ENCODE measurements at places on chromosomes 5 and 9.

DNA sequence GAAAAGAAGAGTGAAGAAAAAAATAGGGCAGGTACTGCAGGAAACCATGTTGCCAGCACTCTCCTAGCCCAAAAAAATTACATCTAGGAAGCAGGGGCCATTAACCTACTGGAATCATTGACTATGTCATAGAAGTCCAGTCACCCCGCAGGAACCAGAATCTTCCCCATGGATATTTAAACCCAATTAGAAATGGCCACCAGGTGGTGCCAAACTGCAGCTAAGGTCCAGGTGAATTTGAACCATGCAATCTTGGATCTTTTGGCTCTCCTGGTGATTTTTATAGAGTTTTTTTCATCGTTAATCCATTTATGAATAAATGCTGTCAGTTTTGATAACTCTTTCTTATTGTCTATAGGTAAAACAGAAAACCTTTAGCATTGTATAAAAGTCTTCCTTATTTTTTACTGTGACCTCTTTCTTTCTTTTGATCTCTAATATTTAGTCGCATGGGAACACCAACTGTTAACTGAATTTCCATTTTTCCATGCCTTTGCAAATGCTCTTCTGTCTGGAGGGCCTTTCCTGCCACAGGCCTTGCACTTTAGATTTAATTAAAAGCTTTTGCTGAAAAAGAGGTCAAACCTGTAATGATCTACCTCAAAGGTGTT lies 147.5 kb upstream of the FGF10 start:
- peak; percentile 14 for DNase-seq

- DNase-seq, result no peak
Observed at GRCh38 chr5:117954331-117954730, 1034.0 kb downstream of the DTWD2 start.

- no peak for DNase-seq
Observed at GRCh38 chr5:142411103-142411502, 86.3 kb upstream of the SPRY4 start.

DNA sequence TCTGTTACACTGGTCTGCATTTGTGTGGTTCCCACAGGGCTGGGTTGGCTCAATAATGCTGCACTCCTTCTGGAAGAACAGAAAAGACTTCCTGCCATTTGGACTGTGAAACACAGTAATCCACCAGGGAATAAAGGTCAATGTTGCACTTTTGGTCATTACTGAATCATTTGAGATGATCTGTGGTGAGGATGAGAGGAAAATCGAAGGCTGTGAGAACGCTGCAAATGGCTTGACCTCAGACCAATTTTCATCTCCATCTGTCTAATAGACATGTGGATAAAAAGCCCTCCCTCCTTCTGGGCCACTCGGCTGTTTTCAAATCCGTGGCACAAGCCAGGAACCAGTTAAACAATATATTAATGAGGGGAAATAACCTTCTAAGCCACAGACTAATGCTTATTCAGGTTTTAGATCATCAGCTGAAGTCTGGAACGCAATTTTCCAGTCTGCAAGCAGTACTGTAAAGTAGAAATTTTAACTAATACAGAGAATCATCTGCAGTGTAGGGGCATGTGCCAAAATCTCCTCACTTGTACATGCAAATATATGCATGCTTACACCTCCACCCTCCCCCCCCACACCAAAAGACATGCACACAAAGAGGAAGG lies 20.2 kb downstream of the TLE1 start:
- no peak for DNase-seq

GRCh38 chr5:57174128-57174889 lies 450 bp downstream of the GPBP1 start:
- DNase-seq, result no peak

DNA sequence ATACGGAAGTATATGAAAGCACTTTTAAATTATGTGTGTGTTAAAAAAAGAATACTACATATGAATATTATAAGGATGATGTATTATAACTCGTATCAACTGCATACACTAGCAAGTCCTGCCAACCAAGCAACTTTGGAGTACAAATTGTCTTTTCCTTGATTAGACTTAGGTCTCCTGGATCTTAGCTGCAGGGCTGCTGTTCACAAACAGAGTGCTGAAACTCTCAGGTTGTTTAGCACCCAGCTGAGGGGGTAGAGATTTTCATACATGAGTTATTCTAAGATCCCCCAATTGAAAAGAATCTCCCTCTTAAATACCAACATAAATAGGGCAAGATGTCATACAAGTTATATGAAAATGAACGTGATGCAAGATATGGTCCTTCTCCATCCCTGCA lies 149.8 kb upstream of the TNC start:
- DNase-seq, result no peak

DNA sequence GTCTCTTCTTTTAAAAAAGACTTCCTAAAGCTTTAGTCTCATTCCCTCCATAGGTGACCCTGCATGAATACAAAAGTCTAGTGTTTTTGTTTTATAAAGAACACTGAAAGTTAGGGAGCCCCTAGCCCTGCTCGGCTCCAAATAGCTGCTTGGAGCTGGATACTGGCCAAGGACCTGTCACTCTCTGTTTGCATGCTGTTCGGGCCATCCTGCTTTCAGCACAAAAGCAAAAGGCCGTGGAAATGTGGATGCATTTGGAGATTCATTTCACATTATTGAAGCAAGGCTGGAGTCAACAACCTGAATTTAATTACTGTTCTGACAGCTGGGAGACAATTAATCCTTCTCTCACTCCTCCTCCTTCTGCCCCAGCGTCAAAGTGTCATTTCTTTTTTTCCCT lies 151.7 kb upstream of the NMUR2 start:
- DNase-seq, result no peak

- no peak for DNase-seq
Observed at GRCh38 chr5:139705655-139706587, 57.8 kb downstream of the CXXC5 start.

DNA sequence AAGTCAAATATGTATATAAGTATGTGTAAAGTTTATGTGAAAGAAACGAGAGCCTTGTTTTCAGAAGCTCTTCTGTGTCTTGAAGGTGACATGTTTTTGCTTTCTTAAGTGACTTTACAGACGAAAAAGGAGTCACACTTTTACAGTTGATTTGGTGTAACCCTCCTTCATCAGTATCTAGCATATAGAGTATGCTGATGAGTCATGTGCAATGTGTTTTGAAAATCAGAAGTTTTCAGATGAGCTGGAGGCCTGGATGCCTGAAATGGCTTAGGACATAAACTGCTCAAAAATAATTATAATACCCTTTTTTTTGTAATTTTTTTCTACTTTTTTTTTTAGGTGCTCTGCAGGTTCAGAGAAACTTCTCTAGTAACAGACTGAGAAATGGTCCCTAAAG lies 209.5 kb downstream of the CD180 start:
- DNase-seq, result no peak

GRCh38 chr9:103928442-103928841 lies 165.7 kb upstream of the SMC2 start:
- DNase-seq, result no peak

GRCh38 chr5:34013547-34013946 lies 5.7 kb upstream of the AMACR start:
- no peak for DNase-seq

DNA sequence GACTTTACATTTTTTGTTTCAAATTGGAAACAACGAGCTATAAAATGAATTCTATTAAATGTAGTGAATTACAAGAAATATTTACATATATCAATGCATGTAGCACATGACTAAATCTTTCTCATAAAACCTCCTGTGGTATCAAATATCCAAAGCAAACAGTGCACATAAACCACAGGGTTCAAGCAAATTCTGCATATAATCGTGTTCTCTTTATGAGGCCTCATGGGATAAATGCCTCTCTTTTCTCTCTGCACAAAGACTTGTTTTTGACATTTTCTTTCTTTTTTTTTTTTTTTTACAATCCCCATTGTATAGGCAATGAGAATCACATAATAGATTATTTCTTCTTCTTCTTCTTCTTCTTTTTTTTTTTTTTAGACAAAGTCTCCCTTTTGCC lies 1117.2 kb upstream of the DMAC1 start:
- no peak for DNase-seq

GRCh38 chr5:142078706-142079105 lies 29.9 kb upstream of the NDFIP1 start:
- DNase-seq, result no peak

DNA sequence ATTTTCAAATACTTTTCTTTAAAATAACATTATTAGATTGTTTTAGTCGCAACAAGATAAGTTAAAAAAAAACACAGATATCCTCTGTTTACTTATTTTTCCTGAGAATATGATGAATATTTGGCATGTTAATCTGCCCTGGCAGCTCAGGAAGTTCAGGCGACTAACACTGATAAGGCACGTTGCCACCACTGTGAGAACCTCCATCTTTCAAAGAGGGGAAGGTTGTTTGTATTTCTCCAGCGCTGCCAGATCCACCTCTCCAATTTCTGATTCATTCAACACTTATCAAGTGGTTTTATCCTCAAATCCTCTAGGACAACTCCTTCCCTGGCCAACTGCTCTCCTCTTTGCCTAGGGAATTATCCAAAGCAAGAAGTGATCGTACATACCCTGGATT lies 21.8 kb downstream of the CTNNAL1 start:
- no peak for DNase-seq

- DNase-seq, result no peak
Observed at GRCh38 chr9:104866191-104866590, 61.8 kb downstream of the ABCA1 start.

GRCh38 chr9:129569502-129570449 lies 51.1 kb downstream of the C9orf50 start:
- DNase-seq, result no peak

DNA sequence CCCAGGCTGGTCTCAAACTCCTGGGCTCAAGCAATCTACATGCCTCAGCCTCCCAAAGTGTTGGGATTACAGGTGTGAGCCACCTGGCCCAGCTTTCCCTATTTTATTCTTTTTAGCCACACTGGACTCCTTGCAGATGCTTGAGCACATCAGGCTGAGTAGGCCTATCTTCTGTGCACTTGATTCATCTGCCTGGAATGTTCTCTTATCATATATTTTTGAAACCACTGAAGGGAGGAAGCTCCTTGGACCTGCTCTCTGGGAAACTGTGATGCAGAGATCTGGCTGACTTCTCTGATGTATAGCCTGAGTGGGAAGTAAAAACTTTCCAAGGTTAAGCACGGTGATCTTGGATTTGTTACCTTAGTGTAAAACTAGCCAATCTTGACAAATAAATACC lies 6.5 kb upstream of the MAT2B start:
- DNase-seq, result peak; percentile 59

DNA sequence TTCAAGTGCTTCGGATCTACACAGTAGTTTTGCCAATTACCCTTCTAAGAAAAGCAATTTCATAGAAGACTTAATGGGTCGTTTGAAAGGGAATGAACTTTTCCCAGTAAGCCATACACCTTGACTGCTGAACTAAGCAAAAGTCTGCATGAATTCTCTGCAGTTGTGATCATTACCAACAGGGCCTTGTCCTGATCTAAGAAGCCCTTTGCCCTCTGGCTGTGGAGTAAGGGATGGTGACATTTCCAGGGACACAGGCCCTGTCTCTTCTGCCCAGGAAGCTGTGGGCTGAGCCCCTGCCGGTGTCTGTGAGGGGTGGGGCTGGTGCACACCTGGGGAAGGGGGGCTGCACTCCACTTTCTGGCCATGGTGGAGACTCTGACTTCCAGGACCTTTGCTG lies 30.5 kb downstream of the ZDHHC11 start:
- no peak for DNase-seq

- no peak for DNase-seq
Observed at GRCh38 chr9:134617836-134618162, 23.8 kb upstream of the COL5A1 start.

- DNase-seq, result no peak
Observed at GRCh38 chr5:170287532-170287931, 10.0 kb downstream of the LCP2 start.

DNA sequence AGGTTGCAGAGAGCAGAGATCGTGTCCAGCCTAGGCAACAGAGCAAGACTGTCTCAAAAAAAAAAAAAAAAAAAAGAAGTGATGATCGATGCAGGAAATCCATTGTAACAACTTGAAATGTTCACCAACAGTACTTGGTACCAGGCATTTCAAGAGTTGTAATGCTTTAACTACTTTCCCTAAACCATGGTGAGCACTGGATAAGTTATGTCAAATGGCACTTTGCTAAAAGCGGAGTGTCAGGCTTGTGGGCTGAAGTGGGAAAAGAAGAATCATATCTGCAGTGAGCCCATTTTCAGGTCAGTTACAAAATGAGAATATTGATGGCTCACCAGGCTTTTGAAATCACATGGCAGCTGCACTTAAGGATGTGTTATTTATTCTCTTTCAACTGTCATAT lies 202.2 kb downstream of the RFK start:
- DNase-seq, result no peak

DNA sequence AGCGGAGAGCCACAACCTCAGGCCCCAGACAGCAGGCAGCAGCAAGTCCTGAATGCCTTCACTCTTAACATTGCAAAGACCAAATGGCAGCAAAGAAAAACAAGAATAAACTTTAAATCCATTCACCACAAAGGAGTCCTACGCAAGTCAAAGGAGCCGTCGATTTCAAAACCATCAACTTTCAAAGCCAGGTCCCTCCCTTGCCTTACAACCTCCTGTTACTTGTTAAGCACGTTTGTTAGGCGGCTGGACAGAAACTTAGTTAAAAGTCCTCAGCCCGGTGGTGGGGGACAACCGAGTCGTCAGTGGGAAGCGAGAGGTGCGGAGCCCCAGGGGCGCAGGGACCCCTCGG lies 938 bp downstream of the LPAR1 start:
- DNase-seq, result no peak

DNA sequence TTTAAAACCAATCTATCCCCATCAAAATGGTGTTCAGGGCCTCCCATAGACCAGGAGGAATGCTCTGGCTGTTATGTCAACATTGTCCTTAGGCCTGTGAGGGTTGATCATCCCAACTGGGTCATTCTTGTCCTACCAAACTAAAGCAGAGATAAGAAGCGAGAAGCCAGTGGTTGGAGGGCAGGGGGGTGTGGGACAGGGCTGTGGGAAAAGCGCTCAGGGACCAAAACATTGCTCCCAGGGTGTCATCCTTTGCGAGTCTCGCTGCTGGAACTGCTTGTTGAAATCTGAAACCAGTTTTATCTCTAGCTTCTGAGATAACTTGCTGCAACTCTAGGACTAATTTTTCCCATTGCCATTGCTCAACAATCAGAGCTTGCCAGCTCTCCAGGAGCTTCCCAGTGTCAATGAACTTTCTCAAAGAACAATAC lies 48.1 kb downstream of the SPATA31C2 start:
- DNase-seq, result no peak

Data from HS-5 (cell line).